Kidney glomerular epithelial cell (primary cell): ENCODE measurements at places on chromosomes 5 and 9.

DNA sequence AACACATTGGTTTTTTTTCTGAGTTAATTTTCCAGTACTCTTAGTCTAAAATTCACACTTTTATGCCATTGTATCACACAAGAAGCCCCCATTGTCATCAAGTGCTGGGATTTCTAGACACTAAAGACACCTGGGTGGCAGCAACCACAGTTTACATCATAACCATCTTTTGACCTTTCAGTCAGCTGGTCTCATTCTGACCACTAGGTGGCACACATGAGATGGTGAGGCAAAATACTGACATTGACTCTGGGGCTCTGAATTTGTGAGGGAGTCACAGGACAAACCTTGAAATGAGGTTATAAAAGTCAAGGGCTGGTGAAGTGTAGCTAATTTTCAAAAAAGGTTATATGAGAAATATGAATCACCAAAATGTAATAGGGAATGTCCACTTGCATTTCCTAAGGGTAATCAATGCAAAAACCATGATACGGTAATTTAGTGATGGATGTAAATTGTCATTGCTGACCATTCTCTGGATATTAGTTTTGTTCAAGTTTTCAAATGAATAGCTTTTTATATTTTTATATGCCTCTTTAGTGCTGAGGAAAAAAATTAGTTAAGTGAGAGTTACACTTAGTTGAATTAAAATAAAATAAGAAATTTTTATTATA, 229.4 kb downstream of the DMAC1 start:
- DNase-seq: peak; percentile 7

GRCh38 chr9:87813119-87813463, 69.6 kb upstream of the SPATA31E1 start:
- DNase-seq: no peak

- DNase-seq: no peak
Observed at GRCh38 chr9:18056993-18057369, 417.0 kb upstream of the ADAMTSL1 start.

DNA sequence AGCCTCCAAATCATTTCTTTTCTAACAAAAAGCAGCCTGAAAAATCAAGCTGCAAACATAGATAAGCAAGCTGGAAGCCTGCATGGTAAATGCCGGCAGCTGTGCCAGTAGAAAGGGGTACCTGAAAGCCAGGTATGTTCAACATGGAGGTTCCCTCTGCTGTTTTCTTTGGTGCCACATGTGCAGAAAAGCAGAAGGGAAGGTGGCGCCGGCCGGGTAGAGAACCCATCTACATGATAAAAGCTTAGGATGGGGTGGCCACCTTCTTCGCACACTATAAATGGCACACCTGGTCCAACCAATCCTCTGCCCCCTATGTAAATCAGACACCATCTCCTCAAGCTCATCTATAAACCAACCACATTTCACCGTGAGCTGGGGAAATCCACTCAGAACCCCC, 268.9 kb upstream of the IRX2 start:
- DNase-seq: no peak

DNA sequence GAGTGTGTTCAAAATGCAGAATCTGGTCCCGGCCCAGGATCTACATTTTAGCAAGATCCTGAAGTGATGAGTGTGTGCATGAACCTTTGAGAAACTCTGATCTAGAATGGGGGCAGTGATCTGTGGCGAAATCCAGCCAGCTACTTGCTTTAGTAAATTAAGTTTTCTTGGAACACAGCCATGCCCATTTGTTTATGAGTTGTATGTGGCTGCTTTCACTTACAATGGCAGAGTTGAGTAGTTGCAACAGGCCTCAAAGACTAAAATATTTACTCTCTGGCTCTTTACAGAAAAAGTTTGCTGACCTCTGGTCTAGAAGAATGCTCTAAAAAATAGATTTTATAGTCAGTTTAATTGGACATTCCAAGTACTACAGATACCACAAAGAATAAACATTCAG, 588.3 kb downstream of the BNC2 start:
- no peak for DNase-seq

GRCh38 chr5:1255081-1255561, 29.9 kb downstream of the SLC6A18 start:
- DNase-seq: no peak

DNA sequence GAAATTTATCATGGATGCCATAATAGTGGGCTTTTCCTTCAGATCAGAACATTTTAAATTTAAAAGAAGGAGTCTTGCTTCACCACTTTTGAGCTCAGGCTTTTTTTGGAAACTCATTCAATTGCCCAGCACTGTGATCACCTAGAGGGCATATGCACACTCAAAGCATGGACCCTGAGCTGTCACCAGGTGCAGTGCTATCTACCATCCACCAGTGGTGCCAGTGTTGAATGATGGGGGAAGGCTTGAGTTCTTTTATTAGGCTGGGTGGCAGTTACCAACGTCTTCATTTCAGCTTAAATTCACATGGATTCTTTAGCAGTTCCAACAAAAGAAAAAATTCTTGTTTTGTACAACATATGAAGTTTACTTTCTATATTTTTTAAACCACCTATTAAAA, 164.1 kb downstream of the CFAP90 start:
- no peak for DNase-seq

DNA sequence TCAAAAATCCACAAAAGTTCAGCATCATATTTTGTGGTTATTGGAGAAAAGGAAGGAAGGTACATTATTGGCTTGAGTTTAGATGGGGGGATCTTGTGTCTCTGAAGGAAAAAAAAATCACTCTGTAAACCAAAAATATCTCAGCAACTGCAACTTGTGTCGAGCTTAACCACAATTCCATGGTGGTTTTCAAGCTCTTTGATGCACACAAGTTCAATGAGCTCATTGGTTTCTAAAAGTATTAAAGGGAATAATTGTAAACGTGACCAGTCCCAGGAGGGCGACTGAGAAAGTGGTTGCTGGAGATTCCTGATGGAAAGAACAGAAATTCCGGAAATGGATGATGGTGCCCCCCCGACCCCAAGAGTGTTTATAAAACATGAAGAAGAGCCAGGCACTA, 173.8 kb downstream of the PSAT1 start:
- no peak for DNase-seq

DNA sequence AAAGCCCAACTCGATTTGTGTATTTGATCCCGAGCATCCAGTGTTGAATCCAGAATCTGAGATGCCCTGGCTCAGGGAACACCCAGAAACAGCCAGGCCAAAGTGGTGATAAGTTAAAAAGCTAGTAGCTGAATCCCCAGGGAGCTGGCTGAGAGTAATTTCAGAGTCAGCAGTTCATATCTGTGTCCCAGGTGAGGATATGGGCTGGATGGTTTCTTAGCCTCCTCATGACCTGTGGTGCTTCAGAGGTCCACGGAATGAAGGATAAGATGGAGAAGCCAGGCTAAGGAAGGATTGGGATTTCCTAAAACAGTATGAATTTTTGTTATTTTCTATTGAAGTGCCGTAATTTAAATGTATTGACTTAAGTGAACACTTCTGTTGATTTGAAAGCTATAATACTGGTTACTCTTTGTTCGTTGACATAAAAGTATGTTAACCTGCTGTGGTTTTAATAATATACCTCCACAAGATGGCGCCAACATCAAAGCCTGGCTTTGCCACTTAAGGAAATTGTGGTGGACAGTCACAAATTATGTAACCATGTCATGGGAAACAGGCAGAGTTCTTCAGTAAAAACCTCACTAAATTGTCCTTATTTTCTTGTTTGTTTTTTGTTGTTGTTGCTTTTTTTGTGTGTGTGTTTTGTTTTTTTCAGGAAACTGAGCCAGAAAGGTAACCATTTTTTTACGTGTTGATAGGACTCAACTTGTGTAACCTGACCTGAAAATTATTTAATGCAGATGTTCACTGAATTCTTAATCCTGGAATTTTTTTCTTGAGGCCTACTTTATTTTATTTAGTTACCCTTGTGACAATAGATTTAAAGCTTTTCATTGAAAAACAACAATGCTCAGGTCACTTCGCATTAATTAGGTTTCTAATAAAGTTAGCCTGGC, 11.4 kb downstream of the MTAP start:
- peak; percentile 60 for DNase-seq

GRCh38 chr5:69374911-69375446, 5.4 kb downstream of the RAD17 start:
- no peak for DNase-seq

- DNase-seq: no peak
Observed at GRCh38 chr5:165521816-165522610, 2016.6 kb downstream of the MAT2B start.

GRCh38 chr5:119363936-119364335, 8.1 kb downstream of the TNFAIP8 start:
- no peak for DNase-seq

DNA sequence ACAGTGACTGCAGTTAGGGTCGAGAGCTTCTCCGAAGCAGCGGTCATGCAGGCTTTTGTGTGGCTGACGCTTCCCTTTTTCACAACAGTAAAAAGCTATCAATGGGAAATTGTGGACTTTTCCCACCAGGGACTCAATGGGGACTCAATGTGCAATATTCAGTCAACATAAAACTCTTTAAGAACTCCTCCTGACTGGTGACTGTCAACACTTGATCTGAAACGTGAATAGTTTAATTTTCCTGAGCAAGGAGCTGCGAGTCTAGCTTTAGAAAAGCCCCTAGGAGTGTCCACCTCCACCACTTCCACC, 28.7 kb downstream of the EXOC3 start:
- DNase-seq: no peak

DNA sequence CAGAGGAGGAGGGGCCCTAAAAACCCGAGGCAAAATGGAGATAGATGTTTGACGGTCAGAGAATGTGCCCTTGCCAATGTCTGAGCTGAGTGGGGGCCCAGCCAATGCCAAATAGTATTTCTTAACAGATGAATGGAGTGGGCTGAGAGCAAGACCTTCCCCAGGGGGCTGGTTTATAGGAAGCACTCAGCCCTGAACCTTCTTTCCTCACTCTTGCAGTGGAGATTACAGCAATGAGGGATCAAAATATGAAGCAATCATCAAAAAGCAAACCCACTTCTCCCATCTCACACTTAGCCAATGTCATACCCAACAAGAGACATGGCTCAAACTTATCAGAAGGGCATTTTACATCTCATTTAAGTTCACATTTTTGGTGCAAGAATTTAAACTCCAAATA, 350.3 kb downstream of the GADD45G start:
- no peak for DNase-seq

GRCh38 chr5:146791471-146791870, 87.1 kb downstream of the PPP2R2B start:
- no peak for DNase-seq

GRCh38 chr5:40987349-40987748, 78.1 kb downstream of the C7 start:
- no peak for DNase-seq

GRCh38 chr5:96816991-96817390, 9.2 kb upstream of the ERAP1 start:
- no peak for DNase-seq

DNA sequence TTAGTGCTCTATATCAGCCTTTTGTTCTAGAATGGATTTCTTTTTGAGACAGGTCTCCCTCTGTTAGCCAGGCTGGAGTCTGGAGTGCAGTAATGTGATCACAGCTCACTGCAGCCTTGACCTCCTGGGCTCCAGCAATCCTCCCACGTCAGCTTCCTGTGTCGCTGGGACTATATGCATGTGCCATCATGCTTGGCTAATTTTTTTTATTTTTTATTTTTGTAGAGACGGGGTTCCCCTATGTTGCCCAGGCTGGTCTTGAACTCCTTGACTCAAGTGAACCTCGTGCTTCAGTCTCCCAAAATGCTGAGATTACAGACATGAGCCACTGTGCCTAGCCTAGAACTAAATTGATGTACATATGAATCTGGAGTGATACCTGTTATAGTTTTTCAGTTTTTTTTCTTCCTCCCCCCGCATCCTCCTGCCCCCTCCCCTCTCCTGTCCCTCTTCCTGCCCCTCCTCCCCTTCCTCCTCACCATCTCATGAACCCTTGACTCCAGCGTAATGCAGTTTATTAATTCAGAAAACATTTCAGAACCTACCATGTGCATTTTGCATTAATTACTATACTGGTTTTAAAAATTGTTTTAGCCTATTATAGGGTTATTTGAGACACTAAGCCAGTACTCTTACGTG, 37.4 kb upstream of the TNFAIP8 start:
- DNase-seq: no peak

GRCh38 chr5:14168144-14168792, 25.1 kb downstream of the TRIO start:
- DNase-seq: peak; percentile 47

DNA sequence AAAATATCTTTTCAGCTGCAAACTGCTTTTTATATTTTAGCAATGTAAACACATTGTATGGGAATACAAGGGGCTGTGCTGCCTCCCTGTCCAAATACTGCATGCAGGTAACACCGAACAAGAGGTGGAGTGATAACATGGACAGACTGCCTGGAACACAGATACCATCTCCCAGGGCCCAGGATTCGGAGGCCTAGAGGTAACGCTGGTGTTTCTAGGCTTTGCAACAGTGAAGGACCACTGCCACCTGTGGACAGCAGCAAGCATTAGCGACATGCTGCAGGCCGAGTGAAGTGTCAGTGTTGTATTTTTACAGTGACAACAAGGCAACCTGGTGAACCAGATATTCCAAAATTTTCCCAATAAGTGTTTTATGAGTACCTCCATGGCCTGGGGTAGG, 379.1 kb downstream of the DMRT2 start:
- DNase-seq: no peak

DNA sequence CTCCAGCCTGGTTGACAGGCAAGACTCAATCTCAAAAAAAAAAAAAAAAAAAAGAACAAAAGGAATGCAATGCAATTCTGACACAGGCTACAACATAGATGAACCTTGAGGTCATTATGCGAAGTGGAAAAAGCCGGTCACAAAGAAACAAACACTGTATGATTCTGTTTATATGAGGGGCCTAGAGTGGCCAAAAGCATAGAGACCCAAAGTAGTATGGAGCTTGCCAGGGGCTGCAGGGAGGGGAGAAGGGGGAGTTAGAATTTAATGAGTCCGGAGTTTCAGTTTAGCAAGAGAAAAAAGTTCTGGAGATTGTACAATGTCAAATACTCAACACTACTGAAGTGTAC, 33.2 kb upstream of the ASS1 start:
- DNase-seq: no peak

- DNase-seq: no peak
Observed at GRCh38 chr5:138789771-138790242, 36.6 kb downstream of the CTNNA1 start.

DNA sequence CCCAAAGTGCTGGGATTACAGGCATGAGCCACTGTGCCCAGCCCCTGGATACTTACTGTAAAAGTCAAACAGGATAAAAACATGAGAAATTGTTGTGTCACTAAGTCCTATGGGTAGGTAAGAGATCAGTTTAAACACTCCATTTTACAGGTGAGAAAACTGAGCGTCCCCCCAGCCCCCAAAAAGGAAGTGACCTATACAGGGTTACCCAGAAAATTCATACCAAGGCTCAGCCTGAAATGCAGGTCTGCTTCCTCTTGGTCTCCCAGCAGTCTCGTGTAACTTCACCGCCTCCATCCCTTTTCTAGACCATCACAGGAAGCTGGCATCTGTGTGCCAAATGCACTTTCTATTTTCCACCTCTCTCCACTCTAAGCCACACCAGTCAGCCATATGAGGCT, 57.2 kb downstream of the TMOD1 start:
- no peak for DNase-seq

GRCh38 chr5:151101746-151102145, 20.9 kb upstream of the TNIP1 start:
- DNase-seq: no peak

- DNase-seq: no peak
Observed at GRCh38 chr5:53481159-53481886, 894 bp downstream of the FST start.

- DNase-seq: no peak
Observed at GRCh38 chr9:92711146-92711545, 41.2 kb upstream of the IPPK start.
